Nephron progenitor cell (in vitro differentiated cells): ENCODE measurements at places on chromosomes 1 and 21.

DNA sequence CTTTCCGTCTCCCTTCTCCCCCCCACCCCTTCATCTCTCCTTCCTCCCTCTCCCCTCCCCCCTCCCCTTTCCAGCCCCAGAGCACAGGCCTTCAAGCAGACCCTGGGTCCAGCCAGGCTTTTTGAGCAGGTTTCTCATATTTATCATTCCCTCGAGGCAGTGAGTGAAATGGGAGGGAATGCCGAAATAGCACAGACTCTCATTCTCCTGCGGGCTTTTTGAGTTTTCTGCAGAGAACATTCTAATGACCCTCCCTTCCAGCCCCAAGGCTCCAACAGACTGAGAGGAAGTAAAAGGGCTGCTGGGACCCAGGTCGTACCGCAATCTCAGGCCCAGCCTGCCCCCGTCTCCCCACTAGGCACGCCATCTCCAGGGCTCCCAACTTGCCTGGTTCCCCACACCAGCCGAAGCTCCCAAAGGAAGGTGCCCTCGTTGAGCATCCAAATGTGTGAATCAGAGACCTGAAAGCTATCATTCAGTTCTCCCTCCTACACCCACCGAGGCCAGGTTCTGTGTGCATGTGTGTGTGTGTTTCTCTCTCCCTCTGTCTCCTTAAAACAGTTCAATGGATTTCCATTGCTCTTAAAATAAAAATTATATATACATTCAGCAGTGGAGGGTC, 22.3 kb downstream of the ACTA1 start:
- DNase-seq: no peak

DNA sequence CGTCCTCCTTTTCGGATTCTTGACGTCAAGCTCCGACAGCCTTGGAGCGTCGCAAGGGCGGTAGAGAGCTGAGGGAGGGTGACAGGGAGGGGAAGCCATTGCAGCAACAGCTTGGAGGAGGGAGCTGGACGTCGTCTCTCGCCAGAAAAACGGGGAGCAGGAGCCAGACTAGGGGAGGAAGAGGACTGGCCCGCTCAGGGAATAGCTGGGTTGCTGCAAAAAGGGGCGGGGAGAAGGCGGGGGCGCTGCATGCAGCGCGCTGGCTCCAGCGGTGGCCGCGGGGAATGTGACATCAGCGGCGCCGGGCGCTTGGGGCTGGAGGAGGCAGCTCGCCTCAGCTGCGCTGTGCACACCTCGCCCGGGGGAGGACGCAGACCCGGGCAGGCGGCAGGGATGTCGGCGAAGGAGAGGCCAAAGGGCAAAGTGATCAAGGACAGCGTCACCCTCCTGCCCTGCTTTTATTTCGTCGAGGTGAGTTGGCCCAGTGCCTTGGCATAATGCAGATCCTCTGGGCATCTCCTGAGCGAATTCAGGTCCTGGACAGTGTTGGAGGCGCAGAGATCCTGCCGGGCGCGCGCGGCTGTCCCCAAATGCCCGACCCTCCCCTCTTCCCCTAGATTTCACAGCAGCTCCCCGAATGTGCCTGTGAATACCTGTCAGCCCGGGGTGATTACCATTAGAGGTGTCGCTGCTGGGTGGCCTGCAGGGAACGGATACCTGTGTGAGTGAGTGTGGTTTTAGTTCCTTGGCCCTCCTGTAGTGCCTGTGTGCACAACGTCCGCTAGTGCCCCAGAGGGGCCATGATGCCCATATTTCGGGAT, at the start of gene PLPPR4:
PLPPR4 (plus strand) TSS at position 292 of the 821 bp plus-strand sequence; CDS start at position 394, 102 bp downstream.
- peak; percentile 83 for DNase-seq

DNA sequence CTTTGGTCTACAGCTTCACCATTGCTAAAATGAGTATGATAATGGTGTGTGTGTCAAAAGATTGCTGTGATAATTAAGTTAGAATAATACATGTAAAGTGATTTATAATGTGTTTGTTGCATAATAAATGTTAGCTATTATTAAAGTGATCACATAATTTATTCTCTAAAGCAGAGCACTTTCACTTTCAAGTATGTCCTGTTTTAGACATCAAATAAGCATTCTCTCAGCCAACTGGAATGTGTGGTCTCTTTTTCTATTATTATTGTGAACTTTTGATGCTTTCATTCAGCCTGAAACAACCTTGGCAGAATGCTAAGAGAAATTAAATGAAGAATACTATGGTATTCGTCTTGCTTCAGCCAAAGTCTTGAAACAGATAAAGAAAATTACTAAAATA, 102.8 kb upstream of the COL11A1 start:
- DNase-seq: no peak

DNA sequence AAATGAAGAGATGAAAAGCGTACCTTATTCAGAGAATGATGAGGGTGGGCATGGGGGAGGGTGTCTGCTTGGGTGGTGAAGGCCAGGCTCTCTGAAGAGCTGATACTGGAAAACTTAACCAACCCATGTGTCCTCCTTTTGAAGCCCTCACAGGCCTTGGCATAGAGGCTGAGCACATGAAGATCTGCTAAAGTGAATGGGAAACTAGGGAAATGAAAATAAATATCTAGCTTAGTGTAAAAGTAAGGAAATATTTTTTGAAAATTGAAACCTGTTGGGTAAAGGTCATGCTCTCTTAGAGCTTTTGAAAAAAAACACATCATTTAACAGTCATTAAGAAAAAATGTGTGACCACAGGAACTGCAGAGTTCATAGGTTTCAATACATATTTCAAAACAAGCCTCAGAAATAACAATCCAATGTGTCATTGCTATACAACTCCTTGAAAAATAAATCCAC, 40.5 kb upstream of the RALGPS2 start:
- no peak for DNase-seq

GRCh38 chr1:61756773-61757172, 14.5 kb downstream of the PATJ start:
- no peak for DNase-seq

- DNase-seq: no peak
Observed at GRCh38 chr1:145747398-145748247, 28.3 kb downstream of the CD160 start.
